Heart left ventricle (tissue), 16 donors: ENCODE measurements at places on chromosomes 1 and 21. TPM values are rescaled to one million over a fixed set of nuclear protein-coding genes. Genes with fewer than 3 reads are reported as not detected.

- DNase-seq = no peak
Observed at GRCh38 chr21:45223236-45224185, 64.2 kb downstream of the POFUT2 start.

The DIRAS3 gene
- total RNA-seq = 14.1 TPM

The KRTAP13-2 gene
- total RNA-seq = not detected

DNA sequence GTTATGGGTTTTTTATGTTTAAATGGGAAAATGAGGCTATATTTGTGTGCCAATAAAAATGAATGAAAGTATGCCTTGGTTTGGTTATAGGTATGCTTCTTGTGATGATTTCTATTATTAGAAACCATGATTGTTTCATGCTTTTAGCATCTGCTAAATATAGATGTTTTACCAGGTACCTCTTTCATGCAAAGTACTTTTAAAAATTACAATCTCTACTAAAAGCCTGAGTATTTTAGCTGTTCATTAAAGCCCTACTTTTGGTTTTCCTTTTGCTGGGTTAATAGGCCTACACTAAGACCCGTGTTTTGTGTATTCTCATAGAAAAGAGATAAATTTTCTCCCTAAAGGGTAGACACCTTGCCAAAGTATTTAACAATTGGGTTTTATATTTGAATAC, 32.0 kb downstream of the MTF2 start:
- no peak for DNase-seq

- no peak for DNase-seq
Observed at GRCh38 chr21:36504067-36505058, 24.4 kb upstream of the CLDN14 start.

The PEA15 gene
- total RNA-seq = 292 TPM

GRCh38 chr1:199020904-199021303, 382.1 kb downstream of the PTPRC start:
- DNase-seq = no peak

GRCh38 chr1:103516693-103517092, 8.8 kb upstream of the RNPC3 start:
- no peak for DNase-seq

The TIE1 gene
- total RNA-seq = 21.2 TPM

DNA sequence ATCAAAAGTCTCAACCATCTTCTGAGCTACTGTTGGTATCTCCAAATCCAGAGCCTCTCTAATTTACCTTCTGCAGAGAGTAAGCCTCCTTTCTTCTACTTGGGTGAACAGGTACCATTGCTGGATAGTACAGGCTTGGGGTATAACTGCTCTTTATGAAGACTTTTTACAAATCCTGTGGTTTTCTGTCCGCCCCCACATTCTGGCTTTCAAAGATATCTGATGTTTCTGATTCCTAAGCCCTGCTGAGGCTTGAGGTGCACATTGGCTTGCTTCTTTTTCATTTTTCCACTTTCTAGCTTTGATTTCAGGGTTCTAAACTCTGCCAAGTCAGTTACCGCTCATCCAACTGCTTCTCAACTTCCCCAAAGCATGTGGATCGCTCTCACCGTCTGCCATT, 37.1 kb downstream of the TENT5C start:
- DNase-seq = no peak

The RNU1-3 gene
- total RNA-seq = 2,349 TPM

DNA sequence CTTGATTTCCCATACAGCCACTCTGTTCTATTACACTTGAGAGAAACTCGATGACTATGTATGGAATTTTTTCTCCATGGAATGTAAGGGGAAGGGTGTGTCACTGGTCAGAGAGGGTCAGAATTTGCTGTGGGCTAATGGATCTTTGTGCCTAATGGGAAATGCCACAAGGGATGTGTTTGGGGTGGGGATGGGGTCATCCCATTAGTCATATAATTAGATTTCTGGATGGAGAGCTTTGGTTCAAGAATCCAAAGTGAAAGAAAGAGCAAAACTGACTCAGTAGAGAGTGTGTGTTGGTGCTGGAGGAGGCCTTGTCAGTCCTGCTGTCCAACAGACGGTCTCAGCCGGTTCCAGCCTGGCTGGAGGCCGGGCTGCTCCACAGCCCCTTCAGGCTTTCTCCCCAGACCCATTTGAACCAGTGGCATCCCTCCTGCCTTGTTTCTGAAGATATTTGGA, 86.4 kb downstream of the LAMC2 start:
- DNase-seq = no peak

DNA sequence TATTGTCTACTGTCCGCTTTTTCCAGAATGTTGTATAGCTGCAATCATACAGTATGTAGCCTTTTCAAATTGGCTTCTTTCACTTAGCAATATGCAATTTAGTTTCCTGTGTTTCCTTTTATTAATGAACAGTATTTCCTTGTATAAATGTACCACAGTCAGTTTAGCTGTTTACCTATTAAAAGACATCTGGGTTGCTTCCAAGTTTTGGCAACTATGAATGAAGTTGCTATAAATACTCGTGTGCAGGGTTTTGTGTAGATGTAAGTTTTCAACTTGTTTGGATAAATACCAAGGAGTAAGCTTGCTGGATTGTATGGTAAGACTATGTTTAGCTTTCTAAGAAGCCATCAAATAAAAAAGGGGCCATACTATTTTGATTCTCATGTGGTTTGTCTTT, 24.4 kb upstream of the KCNJ6 start:
- no peak for DNase-seq

DNA sequence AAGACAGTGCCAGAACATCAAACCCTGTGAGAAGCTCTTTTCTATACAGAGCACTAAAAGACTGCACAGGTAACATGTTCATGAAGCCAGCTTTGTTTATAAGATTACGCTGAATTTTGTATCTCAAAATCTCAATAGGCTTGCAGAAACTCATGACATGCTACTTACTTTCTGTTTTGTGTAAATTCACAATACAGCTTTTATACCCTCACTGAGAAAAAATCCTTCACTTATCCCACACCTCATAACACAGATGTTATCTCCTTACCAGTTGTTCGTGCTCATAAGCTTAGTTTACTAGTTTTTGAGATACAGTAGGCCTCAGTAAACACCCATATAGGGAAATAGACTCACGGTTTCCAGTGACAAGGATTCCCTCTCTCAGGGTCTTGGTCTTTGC, 24.1 kb upstream of the GBP2 start:
- DNase-seq = no peak

DNA sequence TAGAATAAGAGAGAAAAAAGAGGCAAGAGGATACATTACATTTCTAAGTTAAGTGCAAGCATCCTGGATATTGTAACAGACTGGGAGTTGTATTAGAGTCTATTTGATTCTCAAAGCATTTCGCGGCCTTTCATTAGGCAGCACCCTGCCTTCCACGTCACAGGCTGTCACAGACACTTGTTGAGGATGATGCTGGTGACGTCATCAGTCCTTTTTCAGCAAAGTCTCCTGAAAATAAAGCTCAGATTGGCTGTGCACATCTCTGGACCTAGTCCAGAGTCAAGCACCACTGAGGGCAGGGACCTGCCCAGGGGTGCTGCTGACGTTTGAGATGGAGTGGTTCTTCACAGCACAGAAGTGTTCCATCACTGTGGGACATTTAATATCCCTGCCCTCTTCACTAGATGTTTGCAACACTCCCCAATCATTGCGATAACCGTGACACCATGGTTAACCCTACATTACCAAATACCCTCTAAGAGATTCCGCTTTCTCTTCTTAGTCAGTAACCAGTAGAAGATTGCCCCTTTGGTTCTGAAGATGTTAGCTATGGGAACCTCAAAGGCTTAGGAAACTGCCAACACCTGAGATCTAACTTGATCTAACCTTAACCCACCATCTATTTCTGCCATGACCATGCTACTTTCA, 72.7 kb upstream of the F3 start:
- DNase-seq = no peak

The ADAMTSL4 gene
- 61.9 TPM for total RNA-seq

- DNase-seq = no peak
Observed at GRCh38 chr1:107195476-107195875, 54.6 kb downstream of the NTNG1 start.
